ENCODE measurements at places on chromosomes 16 and 17.

- DNase-seq = no peak
Observed at GRCh38 chr17:6027342-6028024, 42.7 kb upstream of the WSCD1 start.

DNA sequence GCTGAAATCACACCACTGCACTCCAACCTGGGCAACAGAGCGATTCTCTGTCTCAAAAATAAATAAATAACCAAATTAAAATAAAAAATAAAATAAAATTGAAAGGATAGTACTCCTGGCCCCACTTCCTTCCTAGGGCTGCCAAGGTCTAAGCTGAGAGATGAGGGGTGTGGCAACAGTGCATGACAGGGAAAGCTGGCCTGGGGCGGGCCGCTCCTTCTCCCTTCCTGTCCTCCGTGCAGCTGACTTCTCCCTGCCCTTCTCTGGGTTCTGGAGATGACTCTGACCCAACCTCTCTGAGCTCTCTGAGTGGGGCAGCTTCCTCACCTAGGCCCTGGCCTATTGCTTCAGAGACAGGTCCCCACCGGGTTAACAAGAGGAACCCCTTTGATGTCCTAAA, 8.7 kb upstream of the SLC25A39 start:
- no peak for DNase-seq

- no peak for DNase-seq
Observed at GRCh38 chr16:49537924-49538459, 164.4 kb downstream of the C16orf78 start.

DNA sequence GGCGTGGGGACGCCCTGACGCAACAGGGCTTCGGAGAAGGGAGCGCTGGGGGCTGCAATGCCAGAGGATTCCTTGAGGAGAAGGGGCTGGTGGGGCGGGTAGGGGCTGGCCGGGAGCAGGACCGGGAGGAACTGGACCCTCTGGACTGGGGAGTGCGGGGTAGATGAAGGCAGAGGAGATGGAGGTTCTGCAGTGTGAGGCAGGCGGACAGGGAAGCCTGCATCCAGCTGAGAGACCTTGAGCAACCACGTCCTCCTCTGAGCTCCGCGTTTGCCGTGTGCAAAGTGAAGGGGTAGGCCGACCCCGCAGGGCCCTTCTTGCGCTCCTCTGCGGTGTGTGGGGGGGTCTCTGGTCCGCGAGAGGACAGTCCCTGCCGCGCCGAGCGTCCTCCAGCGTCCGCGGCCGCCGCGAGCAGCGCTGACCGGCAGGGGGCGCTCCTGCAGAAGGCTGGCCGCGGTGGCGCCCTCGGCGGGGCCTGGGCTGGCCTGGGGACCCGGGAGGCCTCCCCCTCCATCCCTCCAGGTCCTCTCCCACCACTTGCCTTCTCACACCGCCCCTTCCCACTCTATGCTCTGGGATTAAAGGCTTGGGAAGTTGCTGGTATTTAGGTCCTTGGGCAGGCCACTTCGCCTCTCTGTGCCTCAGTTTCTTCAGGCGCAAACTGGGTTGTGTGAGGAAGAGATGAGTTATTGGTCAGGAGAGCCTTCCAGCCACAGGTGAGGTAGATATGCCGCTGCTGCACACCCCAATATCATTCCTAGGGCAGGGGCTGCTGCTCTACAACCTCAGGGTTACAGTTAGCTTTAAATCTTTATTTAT, 9.6 kb upstream of the WNT9B start:
- DNase-seq = no peak

DNA sequence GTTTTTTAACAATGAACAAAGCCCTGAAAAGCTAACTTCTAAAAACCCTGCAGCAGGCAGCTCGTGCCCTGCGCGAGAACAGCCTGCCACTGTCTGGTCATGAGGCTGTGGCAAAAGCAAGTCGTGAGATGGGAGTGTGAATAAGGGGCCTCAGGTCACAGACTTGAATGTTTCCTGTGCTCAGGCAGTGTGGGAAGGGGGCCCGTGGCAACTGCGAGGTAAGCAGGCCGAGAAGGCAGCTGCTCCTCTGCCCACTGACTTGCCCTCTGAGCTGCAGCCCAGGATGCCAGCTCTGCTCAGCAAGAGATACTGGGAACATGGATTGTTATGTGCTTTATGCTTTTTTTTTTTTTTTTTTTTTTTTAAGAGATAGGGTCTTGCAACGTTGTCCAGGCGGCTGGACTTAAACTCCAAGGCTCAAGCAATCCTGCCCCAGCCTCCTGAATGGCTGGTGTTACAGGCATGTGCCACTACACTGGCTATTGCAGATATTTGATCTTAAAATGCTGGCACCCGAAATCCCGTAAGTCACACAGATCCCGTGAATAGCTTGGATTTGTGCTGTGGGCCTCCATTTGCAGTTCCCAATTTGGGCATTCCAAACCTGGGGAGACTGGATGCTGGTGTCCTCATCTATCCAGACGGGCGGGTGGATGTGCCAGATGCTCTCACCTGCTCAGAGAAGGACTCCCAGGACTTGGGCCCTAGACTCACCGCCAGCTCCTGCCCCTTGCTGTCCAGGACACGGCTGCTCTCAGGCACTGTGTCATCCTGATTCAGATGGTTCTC, 44.0 kb downstream of the UBN1 start:
- no peak for DNase-seq

- no peak for DNase-seq
Observed at GRCh38 chr16:24906199-24906808, 60.5 kb downstream of the SLC5A11 start.

DNA sequence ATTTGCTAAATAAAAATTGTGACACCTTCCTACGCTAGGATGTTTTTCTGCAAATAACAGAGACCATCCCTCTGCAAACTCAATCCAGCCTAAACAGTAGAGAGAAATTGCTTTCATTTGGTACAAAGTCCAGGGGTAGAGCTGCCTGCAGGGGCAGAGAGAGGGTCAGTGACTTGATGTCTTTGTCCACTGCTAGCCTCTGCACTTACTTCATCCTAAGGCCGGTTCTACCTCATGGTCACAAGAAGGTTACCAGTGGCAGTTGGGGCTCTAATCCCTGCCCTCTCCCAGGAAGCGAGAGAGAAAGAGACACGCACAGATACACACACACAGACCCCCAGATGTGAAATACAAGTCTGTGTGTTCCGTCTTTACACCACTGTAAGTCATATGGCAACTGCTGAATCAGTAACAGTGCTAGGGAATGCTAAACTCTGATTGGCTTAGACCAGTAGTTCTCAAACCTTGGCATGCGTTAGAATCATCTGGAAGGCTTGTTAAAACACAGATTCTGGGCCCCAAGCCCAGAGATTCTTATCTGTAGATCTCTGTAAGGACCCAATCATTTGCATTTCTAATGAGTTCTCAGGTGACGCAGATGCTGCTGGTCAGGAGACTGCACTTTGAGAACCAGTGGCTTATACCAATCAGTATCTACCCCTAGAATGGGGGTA, 13.1 kb upstream of the LPCAT2 start:
- DNase-seq = no peak

DNA sequence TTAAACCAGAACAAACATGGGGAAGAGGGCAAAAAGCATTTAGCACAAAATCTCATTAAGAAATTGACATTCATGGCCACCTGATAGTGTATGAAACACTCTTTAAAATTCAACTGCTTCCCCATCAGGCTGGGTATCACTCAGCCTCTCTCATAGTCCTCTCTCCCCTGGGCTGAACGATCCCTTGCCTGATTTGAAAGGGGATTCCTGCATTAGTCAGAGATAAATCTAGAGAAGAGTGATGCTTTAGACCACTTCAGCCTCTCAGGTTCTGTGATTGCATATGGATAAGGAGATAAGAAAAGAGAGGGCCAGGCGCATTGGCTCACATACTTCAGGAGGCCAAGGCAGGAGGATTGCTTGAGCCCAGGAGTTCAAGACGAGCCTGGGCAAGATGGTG, 280.0 kb downstream of the SOX9 start:
- DNase-seq = no peak

DNA sequence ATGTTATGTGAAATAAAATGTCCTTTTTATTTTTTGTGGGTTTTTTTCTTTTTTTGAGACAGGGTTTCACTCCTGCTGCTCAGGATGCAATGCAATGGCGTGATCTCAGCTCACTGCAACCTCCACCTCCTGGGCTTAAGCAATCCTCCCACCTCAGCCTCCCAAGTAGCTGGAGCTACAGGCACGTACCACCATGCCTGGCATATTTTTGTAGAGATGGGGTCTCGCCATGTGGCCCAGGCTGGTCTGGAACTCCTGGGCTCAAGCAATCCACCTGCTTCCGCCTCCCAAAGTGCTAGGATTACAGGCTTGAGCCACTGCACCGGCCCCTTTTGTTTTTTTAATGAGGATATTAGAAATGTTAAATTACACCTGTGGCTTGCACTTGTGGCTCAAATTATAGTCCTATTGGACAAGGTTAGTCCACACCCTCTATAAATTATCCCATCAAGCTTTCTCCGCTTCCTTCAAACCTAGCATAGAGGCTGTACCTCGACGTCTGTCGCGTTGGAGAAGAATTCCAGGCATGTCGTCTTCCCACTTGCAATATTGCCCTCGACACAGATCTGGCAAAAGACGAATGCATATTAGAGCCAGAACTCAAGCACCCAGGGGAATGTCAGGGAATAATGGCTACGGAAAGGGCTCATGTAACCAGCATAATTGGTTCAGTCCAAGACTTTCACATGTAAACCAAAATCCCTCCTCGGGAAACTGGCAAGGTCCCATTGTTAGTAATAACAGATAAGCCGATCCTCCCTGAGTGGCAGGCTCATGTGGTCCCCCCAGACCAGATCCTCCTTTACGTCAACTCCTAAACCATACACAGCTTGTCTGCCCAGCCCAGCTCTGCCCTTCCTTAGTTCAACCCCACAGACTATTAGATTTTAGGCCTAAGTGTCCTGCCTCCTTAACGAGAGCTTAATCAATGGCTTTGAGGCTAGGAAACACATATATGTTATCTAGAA, 8.2 kb downstream of the TK2 start:
- no peak for DNase-seq

DNA sequence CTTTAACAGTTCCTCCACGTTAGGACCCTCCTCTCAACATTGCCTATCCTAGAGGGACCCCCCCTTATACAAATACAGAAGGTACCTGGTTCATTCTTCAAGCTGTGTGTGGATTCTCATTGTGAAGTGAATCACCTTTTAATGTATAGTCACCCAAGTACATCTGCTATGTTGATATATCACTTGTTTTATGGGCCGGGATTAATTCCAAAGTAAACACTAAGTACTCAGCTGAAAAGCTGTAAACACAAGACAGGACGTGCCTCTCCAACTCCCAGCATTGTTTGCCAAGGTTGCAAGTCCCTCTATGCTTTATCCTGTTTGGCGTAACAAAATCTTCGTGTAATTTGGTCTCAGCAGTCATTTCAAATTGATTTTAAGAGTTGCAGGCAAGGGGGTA, 123.6 kb downstream of the RBFOX1 start:
- no peak for DNase-seq

- no peak for DNase-seq
Observed at GRCh38 chr17:51630101-51630671, 369.8 kb downstream of the UTP18 start.

GRCh38 chr16:7227229-7227721, 105.4 kb upstream of the RBFOX1 start:
- DNase-seq = no peak

- DNase-seq = no peak
Observed at GRCh38 chr17:2366747-2367494, 29.6 kb downstream of the SGSM2 start.

- DNase-seq = peak; percentile 63
Observed at GRCh38 chr17:43393944-43394482, 4.8 kb upstream of the ARL4D start.

DNA sequence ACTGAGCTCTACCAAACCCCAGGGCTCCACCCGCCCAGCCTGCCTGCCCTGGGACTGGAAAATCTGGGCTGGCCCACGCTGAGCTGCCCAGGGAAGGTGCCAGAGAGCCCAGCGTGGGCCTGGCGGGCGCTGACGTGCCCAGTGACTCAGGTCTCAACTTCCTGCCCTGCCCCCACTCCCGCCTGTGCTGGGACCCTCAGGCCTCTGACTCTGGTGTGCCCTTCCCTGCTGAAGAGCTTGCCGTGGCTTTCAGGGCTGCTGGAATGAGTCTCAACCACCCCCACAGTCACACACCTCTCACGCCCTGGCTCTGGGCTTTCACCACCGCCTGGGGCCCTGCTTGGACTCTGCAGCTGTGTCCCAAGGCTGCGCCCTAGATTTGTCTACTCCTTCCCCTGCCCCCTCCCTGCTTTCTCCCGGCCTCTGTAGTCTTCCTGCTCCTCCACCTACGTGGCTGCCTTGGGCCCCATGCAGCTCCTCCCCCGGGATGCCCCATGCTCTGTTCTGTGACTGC, 10.4 kb downstream of the LLGL1 start:
- DNase-seq = no peak

GRCh38 chr16:13680021-13680889, 239.7 kb upstream of the ERCC4 start:
- DNase-seq = no peak

- DNase-seq = no peak
Observed at GRCh38 chr16:79104567-79104966, 496.0 kb downstream of the MAF start.

GRCh38 chr17:46191322-46192188, 1.7 kb downstream of the KANSL1 start:
- peak; percentile 17 for DNase-seq

- DNase-seq = no peak
Observed at GRCh38 chr17:49452201-49452600, 37.5 kb upstream of the PHB1 start.

DNA sequence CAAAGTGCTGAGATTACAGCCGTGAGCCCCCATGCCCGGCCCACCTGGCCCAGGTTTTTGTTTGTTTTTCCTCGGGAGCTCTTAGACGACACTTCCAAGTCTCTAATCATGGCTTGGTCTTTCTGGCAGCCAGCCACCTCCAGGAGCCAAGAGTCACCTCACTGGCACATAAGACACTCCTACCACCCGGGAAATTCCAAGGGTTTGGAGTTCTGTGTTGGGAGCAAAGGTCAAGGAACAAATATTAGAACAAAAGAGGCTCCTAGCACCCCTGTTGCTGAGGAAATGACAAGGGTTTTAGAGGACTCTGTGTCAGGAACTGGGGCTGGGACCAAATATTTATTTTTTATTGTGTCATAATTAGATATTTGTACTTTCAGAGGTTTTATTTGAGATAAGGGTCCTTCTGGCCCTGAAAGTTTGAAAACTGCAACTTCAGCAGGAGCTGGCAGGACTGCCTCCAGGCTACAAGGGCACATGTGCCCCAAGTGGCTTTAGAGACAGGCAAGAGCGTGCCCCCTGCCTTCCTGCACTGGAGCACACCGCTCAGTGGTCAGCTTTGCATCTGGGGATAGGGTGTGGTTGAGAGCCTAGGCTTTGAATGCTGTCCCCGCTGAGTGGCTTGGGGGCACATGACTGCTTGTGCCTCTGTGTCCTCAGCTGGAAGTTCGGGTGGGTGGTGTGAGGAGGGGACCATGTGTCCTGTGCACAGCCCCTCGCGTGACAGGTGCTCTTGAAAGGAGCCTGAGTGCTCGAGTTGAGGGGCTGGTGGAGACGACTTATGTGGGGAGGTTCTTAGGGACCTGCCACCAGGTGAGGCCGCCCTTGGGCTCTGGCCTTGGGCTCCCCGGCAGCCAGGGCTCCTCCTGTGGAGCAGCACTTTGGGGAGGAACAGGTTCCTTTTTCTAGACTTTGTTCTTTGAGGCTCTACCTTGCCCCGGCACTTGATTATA, 29.7 kb downstream of the MGRN1 start:
- DNase-seq = no peak

Measured in NK-92 treated with Interleukin-12 subunit alpha and Interleukin-12 subunit beta, amount 100 ng/mL, for 24 hours (cell line).